ENCODE measurements at places on chromosomes 4 and X.

- no peak for DNase-seq
- H3K4me1 ChIP-seq, result no peaks in the 10 kb centered on the region
- no peaks in the 10 kb centered on the region for H3K27me3 ChIP-seq
- H3K36me3 ChIP-seq, result no peaks in the 10 kb centered on the region
These were observed 141.7 kb downstream of the HHIP start for GRCh38 chr4:144787365-144788258.

- no peak overlapping the region for H3K27ac ChIP-seq
- H3K4me1 ChIP-seq, result peaks cover 15% of the 10 kb centered on the region
- no peaks in the 10 kb centered on the region for H3K36me3 ChIP-seq
- no peak overlapping the region for H3K4me3 ChIP-seq
These were observed 5.6 kb upstream of the STPG2 start for GRCh38 chr4:98148856-98149255.

DNA sequence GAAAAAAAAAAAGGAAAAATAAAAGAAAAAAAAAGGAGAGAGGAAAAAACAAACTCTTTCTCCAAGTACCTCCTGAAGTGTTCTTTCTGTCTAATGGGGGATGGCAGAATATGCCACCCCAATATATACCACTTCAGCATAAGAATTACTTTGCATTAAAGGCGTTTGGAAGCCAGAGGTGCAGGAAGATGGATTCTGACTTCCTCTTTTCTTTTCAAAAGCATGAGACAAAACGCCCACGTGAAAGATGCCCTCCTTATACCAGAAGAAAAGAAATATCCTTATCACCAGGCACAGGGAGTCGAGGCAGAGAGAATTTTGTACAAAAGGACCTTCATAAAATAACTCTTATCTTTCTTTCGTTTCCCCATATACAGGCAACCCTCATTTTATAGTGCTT, 40.9 kb downstream of the COX18 start:
- H3K27ac ChIP-seq, result no peak overlapping the region
- no peaks in the 10 kb centered on the region for H3K36me3 ChIP-seq
- no peaks in the 10 kb centered on the region for H3K27me3 ChIP-seq

GRCh38 chr4:80705311-80705710, 325.2 kb upstream of the BMP3 start:
- DNase-seq, result no peak
- no peak overlapping the region for H3K4me3 ChIP-seq
- H3K27ac ChIP-seq, result no peak overlapping the region
- no peaks in the 10 kb centered on the region for H3K36me3 ChIP-seq
- H3K4me1 ChIP-seq, result no peaks in the 10 kb centered on the region

DNA sequence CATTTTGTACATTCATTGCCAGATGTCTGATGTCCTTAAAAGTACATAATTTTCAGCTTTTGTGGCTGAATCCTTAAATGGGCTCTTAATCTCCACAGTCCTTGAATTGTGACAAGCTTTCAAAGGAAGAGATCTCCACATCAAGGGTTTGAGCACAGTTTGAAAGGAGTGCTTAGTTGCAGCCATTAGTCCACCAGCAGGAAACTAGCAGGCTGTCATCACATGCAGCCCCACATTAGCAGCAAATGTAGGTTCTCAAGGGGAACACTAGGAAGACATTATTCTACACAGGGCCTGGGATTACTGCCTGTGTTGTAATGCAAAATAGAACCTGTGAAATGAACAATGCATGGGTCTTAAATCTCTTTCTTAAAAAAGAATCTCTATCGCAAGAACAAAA, 173.2 kb downstream of the CBLL2 start:
- H3K27me3 ChIP-seq, result no peaks in the 10 kb centered on the region
- H3K27ac ChIP-seq, result no peak overlapping the region
- no peak for DNase-seq
- H3K4me1 ChIP-seq, result no peaks in the 10 kb centered on the region
- H3K4me3 ChIP-seq, result no peak overlapping the region

- H3K27me3 ChIP-seq, result no peaks in the 10 kb centered on the region
- no peaks in the 10 kb centered on the region for H3K36me3 ChIP-seq
- DNase-seq, result no peak
- H3K4me1 ChIP-seq, result no peaks in the 10 kb centered on the region
These were observed 55.5 kb upstream of the TENM3 start for GRCh38 chr4:182187674-182188073.

GRCh38 chrX:38371641-38372040, 19.2 kb downstream of the OTC start:
- no peak overlapping the region for H3K4me3 ChIP-seq
- H3K4me1 ChIP-seq, result no peaks in the 10 kb centered on the region
- peaks cover 5% of the 10 kb centered on the region for H3K27me3 ChIP-seq
- DNase-seq, result no peak
- H3K36me3 ChIP-seq, result no peaks in the 10 kb centered on the region
- no peak overlapping the region for H3K27ac ChIP-seq

- no peak for DNase-seq
- no peaks in the 10 kb centered on the region for H3K4me1 ChIP-seq
- H3K27ac ChIP-seq, result no peak overlapping the region
- H3K27me3 ChIP-seq, result no peaks in the 10 kb centered on the region
- H3K4me3 ChIP-seq, result no peak overlapping the region
- H3K36me3 ChIP-seq, result no peaks in the 10 kb centered on the region
These were observed 17.8 kb downstream of the ZNF185 start for GRCh38 chrX:152915541-152916241.

GRCh38 chr4:54055494-54055893, 8.9 kb downstream of the CHIC2 start:
- no peak for DNase-seq
- no peak overlapping the region for H3K4me3 ChIP-seq
- no peak overlapping the region for H3K27ac ChIP-seq
- H3K27me3 ChIP-seq, result no peaks in the 10 kb centered on the region
- H3K4me1 ChIP-seq, result peaks cover 46% of the 10 kb centered on the region
- H3K36me3 ChIP-seq, result no peaks in the 10 kb centered on the region

DNA sequence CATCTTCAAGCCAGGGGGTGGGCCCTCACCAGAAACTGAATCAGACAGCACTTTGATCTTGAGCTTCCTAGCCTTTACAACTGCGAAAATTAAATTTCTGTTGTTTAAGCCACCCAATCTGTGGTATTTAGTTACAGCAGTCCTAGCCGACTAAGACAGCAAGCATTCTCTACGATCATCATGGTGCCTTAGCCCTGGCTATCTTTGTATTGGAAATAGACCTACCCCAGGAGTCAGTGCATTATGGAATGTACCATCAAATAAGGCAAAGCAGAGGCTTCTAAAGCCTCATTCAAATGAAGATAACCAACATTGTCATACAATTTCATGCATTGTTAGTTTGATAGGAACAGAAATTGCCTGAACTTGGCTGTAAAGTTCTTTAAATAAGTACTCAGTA, 75.0 kb downstream of the PARM1 start:
- H3K36me3 ChIP-seq, result no peaks in the 10 kb centered on the region
- H3K4me1 ChIP-seq, result peaks cover 22% of the 10 kb centered on the region
- H3K27me3 ChIP-seq, result no peaks in the 10 kb centered on the region
- H3K27ac ChIP-seq, result no peak overlapping the region

- H3K4me1 ChIP-seq, result peaks cover 14% of the 10 kb centered on the region
- H3K36me3 ChIP-seq, result no peaks in the 10 kb centered on the region
- H3K4me3 ChIP-seq, result no peak overlapping the region
- no peaks in the 10 kb centered on the region for H3K27me3 ChIP-seq
- DNase-seq, result no peak
These were observed 3.2 kb upstream of the CLOCK start for GRCh38 chr4:55549888-55550287.

- H3K4me1 ChIP-seq, result no peaks in the 10 kb centered on the region
- no peak for DNase-seq
- H3K27ac ChIP-seq, result no peak overlapping the region
- no peaks in the 10 kb centered on the region for H3K36me3 ChIP-seq
These were observed 2412.8 kb downstream of the ARAP2 start for GRCh38 chr4:33831442-33832066.

GRCh38 chr4:30840571-30840970, 120.4 kb downstream of the PCDH7 start:
- H3K4me3 ChIP-seq, result no peak overlapping the region
- no peaks in the 10 kb centered on the region for H3K36me3 ChIP-seq
- no peaks in the 10 kb centered on the region for H3K27me3 ChIP-seq

DNA sequence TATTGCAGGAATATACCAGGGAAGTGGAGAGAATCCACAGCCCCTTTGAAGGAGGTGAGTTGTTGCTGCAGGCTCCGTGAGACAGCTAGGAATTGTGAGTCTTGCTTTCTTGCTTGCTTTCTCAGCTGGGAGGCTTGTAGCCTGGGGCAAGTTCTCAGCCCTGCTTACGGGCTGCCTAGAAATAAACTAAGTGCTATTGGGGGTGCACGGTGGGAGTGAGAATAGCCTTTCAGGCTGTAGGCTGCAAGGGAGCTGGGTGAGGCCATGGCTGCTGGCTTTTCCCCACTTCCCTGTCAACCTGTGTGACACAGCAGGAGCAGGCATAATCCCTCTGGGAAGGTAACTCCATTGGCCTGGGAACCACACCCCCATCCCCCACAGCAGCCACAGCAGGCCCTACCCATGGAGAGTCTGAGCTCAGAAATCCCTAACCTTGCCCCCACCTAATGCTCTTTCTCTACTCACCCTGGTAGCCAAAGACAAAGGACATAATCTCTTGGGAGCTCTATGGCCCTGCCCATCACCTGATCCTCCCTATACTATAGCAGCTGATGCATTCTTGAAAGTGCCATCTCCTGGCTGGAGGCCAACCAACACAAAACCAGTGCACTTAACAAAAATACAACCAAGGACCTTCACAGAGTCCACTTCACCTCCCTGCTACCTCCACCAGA, 113.0 kb downstream of the MMRN1 start:
- H3K4me1 ChIP-seq, result no peaks in the 10 kb centered on the region
- no peaks in the 10 kb centered on the region for H3K36me3 ChIP-seq
- H3K4me3 ChIP-seq, result no peak overlapping the region
- no peaks in the 10 kb centered on the region for H3K27me3 ChIP-seq
